Activated CD4-positive, alpha-beta T cell treated with anti-CD3 and anti-CD28 coated beads, Interleukin-2, amount 50 U/mL, for 16 hours (primary cell): ENCODE measurements at places on chromosomes 1 and 21.
A peak's percentile ranks its signal among the peaks of the same experiment; 100 is the strongest.

DNA sequence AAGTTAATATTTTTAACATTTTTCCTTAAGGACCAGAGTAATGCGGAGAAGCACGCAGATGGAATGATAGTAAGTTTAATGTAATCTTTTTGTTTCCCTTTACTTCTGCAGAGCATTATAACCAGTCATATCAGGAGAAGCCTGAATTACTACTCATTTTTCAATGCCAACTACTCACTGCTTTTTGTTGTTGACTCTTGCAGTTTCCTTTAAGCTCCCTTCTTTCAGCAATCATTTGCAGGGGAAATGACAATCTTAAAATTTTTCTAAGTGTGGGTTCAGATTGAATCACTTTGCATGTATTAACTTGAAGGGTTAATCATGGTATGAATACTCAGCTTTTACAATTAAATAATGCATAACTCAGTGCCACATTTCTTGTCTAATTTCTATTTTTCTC is 122.2 kb downstream of the NRDC start:
- DNase-seq: peak; percentile 66

DNA sequence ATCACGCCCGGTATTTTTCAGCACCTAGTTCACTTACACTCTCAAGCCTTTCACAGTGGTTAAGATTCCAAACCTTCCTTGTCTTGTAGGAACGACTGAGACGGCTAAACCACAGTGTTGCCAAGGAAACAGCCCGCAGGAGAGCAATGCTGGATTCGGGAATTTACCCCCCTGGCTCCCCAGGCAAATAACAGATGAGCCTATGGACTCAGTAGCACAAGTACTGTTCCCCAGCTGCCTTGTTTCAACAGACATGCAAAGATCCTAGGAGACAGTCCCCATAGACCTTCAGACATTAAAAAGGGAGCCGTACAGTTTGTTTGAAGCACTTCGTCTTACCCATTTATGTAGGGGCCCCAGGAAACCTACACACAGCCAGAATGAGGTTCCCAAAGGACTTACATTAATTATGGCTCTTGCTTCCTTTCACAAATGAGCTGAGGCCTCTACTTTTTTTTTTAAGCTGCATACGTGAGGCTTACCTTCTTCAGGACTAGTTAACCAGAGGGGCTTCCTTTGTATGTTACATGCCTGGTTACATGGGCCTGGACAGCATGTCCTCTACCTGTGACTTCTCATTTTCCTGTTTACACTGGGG is 2.7 kb downstream of the SNAPIN start:
- DNase-seq: no peak

- no peak for DNase-seq
Measured at GRCh38 chr1:184803180-184803492, 48.5 kb upstream of the EDEM3 start.

- DNase-seq: peak; percentile 79
Measured at GRCh38 chr1:24536391-24536840, 19.5 kb upstream of the NCMAP start.

- no peak for DNase-seq
Measured at GRCh38 chr1:229669333-229669732, 43.3 kb downstream of the URB2 start.

- DNase-seq: no peak
Measured at GRCh38 chr1:31310198-31310597, 13.4 kb downstream of the ZCCHC17 start.

DNA sequence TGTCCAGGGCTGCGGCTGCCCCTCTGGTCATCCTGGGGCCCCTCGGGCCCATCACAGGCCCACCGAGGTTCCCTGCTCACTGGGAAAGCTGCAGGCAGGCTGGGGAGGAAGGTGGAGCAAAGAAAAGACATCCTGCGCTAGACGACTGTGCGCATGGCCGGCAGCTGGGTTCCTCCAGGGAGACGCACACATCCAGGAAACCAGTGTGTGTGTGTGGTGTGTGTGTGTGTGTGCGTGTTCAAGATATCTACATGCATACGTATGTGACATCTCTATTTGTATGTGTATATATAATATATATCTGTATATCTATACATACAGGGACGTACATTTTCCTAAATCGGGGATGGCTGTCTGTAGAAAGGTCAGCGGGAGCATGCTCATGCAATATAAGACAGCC is 63.7 kb downstream of the ACOT7 start:
- DNase-seq: no peak

DNA sequence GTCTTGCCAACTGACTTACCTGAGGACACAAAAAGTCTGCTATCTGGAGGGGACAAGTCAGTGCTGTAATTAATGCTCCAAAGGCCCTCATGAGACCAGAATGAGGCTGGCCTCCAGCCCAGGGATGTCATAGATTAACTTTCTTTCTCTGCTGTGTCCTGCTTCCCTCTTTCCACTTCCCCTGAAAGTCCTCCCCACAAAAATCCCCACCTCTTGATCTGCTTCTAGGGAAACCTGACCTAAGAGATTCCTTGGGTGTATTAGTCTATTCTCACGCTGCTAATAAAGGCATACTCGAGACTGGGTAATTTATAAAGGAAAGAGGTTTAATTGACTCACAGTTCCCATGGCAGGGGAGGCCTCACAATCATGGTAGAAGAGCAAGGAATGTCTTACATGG is 39.2 kb downstream of the RUNX3 start:
- no peak for DNase-seq

DNA sequence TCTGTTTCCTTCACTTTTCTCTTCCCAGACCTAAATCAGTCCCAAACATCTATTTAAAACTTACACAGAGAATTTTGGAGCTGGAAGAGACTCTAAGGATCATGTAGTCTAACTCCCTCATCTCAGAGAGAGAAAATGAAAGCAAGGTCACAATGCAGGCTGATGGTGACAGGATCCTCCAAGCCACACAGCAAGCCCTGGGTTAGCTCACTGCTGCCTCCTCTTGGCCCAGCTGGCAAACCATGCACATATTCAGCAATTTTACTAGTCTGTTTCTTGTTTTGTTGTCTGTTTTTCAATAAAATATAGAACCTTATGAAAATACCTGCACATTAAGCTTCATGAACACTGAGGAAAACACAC is 27.7 kb upstream of the LY9 start:
- DNase-seq: peak; percentile 92

DNA sequence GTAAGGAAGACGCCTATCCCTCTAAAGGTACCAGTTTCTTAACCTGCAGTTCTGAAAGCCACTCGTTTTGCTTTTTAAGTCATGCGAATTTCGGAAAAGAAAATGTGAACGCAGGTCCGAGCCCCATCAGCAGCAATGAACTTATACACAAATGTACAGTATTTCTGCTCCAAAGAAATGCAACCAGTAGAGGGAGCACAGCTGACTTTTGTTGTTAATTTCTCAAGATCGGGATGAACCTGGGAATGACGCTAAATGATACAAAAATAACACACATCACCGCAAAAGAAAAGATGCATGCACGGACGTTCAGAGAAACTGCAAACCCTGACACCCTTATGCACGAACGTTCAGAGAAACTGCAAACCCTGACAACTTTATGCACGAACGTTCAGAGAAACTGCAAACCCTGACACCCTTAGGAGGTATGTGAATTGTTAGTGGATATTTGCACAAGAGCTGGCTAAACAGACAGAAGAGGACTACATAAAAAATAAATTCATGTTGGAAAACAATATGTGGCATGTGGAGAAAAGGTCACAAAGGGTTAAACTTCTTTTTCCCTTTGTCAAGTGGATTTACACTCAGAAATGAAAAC is 3.5 kb upstream of the TIAM1 start:
- no peak for DNase-seq

DNA sequence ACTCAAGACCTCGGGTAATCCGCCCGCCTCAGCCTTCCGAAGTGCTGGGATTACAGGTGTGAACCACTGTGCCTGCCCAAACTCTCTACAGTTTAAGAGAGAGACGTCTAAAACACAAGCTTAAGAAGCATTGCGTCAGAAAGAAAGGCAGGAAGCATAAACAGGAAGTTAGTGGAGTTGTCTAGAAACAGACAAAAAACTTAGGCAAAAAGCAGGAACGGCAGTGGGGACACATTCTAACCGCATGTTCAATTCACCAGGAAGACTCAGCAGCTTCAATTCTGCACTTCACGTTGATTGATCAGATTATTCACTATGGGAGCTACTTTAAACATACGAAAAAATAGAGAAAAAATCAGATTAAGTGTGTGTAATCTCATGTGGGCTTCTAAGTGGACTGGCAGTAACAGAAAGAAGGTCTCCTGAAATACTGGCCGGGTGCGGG is 7.4 kb downstream of the CFAP74 start:
- peak; percentile 8 for DNase-seq

- no peak for DNase-seq
Measured at GRCh38 chr1:65975708-65976107, 183.0 kb downstream of the PDE4B start.

- DNase-seq: peak; percentile 58
Measured at GRCh38 chr1:101216623-101217022, 20.2 kb upstream of the S1PR1 start.

DNA sequence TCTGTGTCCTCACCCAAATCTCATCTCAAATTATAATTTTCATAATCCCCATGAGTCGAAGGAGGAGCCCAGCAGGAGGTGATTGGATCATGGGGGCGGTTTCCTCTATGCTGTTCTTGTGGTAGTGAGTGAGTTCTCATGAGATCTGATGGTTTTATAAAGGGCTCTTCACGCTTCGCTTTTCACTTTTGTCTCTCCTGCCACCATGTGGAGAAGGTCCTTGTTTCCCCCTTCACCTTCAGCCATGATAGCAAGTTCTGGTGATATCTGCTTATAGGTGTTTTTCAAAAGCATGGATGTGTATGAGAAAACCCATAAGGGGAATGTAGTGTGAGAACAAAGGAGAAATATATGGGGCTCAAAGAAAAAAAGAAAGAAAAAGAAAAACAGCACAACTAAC is 405.9 kb upstream of the RGS18 start:
- DNase-seq: no peak

DNA sequence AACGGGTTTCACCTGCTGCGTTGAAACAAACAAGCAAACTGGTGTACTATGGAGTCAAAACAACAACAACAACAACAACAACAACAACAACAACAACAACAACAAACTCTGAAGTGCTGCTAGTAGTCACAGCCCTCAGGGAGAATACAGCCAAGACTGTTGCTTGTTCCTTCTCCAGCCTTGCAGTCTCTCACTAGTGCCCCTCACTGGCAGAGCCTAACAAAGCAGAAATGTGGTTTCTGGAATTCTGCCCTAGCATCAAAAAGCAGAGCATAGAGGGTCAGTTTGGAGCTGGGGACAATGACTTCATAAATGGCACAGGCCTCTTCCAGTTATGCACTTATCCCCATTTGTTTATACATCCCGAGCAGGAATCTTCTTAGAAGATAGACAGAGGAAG is 187.4 kb downstream of the KCNK2 start:
- no peak for DNase-seq
